ENCODE measurements at places on chromosomes 4 and X. TPM values are rescaled to one million over a fixed set of nuclear protein-coding genes. Genes with fewer than 3 reads are reported as not detected.

DNA sequence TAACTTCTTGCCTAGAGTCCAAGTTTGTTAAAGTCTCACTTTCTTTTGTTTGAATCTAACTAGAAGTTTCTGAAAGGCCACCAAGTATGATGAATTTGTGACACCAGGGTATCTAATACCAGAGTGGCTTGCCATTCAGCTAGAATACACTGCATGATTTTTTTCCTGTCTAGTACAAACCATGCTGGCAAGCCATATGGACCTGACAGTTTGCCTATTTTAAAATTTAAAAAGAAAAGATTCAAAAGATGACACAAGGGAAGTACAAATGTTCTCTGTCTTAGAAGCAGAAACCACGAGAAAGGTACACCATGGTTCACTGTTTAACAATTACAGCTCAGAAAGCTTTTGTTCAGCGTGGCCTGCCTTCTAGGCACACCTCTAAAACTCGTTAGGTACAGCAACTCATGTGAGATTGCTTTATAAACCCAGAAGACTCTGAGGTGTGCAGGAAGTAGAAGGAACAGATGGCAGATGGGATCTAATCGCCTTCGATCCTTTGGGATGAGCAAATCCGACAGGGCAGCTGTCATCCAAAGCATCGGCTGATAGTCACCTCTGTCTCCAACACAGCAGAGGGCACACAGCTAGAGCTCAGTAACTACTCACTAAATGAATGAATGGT, 35.4 kb upstream of the CENPU start:
- no peak for DNase-seq
- no peak overlapping the region for H3K4me3 ChIP-seq
- H3K27ac ChIP-seq: no peak overlapping the region
- no peaks in the 10 kb centered on the region for H3K4me1 ChIP-seq
- no peaks in the 10 kb centered on the region for H3K27me3 ChIP-seq

DNA sequence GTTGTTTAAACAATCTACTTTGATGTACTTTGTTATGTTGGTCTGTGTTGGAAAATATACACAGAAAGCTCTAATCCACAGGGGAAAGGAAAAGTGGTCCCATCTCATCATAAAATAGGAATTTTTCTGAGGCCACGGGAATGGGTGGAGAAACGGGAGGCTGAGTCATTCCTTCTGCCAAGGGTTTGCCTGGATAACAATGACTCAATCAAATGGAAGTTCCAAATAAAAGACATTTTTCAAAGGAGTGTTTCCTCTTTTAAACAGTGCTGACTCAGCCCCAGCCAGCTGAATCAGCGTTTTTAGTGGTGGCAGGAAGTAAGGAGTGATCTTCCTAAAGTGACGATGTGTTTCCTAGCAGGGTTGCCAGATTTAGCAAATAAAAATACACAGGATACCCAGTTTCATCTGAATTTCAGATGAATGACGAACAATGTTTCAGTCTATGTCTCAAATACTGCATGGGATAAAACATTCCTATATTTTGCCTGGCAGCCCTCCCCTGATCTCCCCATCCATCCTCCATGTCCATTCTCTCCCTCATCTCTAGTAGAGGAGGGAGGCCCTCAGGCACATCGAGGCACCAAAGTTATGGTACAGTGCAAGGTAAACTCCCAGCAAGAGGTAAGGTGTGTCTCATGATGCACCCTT, 345.4 kb upstream of the GATB start:
- H3K27me3 ChIP-seq: no peaks in the 10 kb centered on the region
- H3K4me3 ChIP-seq: no peak overlapping the region
- no peaks in the 10 kb centered on the region for H3K36me3 ChIP-seq
- H3K4me1 ChIP-seq: peaks cover 69% of the 10 kb centered on the region
- DNase-seq: no peak

- peaks cover 4% of the 10 kb centered on the region for H3K4me1 ChIP-seq
- DNase-seq: no peak
- no peaks in the 10 kb centered on the region for H3K27me3 ChIP-seq
- H3K36me3 ChIP-seq: no peaks in the 10 kb centered on the region
- no peak overlapping the region for H3K4me3 ChIP-seq
- no peak overlapping the region for H3K27ac ChIP-seq
These were observed 52.8 kb upstream of the CLNK start for GRCh38 chr4:10737337-10737736.

The SCML2 gene
- total RNA-seq: 0.50 TPM

The PNMA3 gene
- 4.2 TPM for total RNA-seq

The CT83 gene
- not detected for total RNA-seq

All from natural killer cell (primary cell).